ENCODE measurements at places on chromosomes 3 and 15. TPM values are rescaled to one million over a fixed set of nuclear protein-coding genes. Genes with fewer than 3 reads are reported as not detected.

GRCh38 chr3:124730941-124731297, 667 bp downstream of the UMPS start:
- DNase-seq = no peak

SLC12A1 gene
- 0.14 TPM for total RNA-seq

ETV5 gene
- total RNA-seq = 27.1 TPM

SV2B gene
- 0.14 TPM for total RNA-seq

All from mesothelial cell of epicardium (in vitro differentiated cells).